ENCODE measurements at places on chromosomes 7 and 10.

- peak; percentile 13 for DNase-seq
Observed at GRCh38 chr10:23540401-23541030, 101.6 kb downstream of the OTUD1 start.

DNA sequence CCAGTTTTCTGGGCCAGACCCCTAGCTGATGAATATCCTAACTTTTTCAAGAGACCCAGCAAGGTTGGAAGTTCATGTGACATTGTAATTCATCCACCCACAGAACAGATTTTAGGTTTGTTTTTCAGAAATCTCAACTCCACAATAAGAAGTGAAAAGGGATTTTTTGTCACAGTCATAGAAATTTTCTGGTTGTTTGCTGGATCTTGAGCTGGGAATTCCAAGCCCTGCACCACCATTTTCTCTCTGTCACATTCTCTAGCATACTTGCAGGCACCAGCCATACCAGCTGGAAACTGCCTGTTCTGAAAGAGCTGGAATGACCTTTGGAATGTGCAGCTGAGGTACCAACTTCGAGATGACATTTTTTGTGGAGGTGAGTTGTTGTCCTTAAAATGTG, 8.5 kb downstream of the TAS2R60 start:
- DNase-seq = no peak

DNA sequence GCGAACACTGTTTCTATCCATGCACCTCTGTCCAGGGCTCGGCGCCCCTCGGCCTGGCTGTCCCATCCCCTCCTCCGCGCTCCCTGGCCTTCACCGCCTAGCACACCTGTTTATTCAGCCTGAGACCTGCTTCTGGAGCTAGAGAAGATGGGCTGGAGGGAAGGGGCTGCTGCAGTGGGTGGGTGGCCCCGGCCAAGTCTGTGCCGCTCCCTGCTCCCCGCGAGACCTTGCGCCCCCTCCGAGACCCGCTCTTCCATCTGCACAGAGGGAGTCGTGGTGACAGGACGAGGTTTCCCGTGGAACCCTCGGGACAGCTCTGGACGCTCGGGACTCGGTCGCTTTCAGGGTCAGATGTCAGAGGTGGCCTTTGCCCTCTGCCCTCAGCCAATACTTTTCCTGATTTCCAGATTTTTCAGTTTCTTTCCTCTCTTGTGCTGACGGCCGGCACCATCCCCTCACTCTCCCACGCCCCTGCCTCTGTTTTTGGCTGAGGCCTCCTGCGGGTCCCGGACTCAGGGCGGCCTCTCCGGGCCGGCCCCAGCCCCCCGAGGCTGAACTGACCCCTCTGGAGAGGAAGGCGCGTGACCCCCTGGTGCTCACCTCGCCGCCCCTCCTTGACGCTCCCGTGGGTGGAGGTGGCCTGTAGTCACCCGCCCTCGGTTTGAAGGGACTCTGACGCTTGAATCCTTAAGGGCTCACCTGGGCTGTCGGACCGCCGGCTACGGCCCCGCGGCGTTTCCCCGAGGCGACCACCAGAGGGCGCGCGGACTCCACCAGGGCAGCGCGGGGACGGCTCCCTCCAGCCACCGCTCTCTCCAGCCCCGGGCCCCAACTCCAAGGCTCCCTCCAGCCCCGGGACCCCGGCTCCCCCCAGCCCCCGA, 15.6 kb downstream of the SHH start:
- peak; percentile 45 for DNase-seq

DNA sequence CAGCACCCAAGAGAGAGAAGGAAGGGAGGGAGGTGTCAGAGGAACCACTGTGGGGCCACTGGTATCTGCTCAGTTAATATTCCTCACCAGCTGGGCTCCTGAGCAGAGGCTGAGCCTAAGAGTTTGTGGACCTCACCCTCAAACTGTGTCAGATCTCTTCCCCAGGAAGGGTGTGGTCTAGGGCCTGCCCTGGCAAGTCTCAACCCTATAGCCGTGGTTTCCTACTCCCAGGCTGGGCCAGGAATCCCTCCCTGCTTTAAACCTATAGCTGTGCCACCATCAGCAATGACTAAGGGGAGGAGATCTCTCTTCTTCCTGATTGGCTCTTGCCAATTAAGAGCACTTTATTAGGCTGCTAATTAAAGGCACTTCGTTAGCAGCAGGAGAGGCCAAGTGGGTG, 29.9 kb downstream of the POLL start:
- peak; percentile 14 for DNase-seq

GRCh38 chr7:149846436-149847046, 8.4 kb downstream of the ZNF862 start:
- no peak for DNase-seq

DNA sequence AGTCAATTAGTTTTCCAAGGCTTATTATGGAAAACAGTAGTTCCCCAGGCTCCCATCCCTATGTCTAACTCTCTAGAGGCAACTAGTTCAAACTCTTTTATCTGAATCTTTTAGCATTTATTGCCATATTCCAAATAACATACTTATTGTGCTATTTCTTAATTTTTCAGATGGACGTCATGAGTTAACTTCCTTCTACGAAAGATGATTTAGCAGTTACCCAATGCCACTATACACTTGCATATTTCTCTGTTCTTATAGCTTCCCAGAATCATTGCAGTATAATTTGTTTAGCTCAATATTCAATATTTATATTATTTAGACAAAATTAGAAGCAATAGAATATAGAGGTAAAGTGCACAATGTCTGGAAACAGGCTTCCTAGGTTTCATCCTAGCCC, 52.8 kb downstream of the REEP3 start:
- no peak for DNase-seq

DNA sequence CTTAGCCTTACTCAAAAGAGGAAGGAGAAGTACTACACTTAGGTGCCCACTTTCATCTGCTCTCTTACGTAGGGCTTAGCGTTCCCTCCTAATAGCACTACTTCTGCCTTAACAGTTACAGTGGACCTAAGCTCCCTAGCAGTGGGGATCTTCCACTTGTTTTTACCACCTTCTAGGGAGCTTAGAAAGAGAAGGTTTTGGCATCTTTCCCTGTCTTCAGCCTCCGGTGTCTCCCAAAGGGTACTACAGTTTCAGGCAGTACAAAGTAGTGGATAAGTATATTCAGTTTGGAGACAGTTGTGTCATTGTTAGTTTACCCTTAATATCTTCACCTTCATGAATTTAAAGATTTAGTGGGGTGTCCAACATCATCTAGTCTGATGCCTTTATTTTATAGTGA, 14.6 kb downstream of the CHRM2 start:
- no peak for DNase-seq

DNA sequence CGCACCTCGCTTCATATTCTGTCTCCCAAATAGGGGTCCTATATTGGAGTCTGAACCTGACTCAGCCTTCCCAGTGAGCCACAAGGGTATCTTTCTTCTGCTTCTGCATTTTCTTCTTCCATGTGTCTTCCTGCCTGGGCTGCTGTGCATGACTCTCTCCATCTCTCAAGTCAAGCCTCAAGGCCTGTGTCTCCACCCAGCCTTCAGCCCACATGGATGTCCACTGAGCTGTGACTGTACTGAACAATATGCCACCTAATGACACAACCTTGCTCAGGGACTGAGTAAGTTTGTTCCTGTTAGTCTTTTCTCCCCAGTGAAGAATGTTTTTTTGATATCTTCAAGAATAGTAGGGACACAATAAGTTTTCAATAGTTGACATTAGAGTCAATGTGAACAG, 162.7 kb upstream of the TBX20 start:
- DNase-seq = no peak

- no peak for DNase-seq
Observed at GRCh38 chr10:118730756-118731456, 23.9 kb downstream of the CACUL1 start.

GRCh38 chr10:26628395-26628794, 69.1 kb upstream of the PDSS1 start:
- no peak for DNase-seq

DNA sequence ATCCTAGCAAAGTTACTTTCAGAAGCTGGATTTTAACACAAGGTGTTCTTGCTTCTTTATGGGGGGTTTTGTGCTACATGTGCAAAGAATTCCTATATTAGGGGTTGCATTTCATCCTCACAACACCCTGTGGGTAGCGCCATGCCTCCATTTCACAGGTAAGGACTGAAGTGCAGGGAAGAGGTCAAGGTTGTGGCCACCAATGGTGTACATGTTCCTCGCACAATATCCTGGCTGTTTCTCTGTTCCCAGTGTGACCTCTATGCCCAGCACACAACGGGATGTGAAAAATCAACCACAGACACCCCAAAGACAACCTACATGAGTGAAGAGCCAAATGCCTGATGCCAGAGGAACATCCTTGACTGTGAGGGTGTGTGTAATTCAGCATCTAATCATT, 80.8 kb downstream of the CHST15 start:
- no peak for DNase-seq

GRCh38 chr10:29517352-29517923, 117.3 kb downstream of the SVIL start:
- DNase-seq = no peak

GRCh38 chr7:135169141-135169963, 1.2 kb downstream of the CYREN start:
- DNase-seq = peak; percentile 78

GRCh38 chr10:78384049-78384431, 350.4 kb downstream of the RPS24 start:
- no peak for DNase-seq

GRCh38 chr7:98840722-98841121, 29.1 kb downstream of the TMEM130 start:
- DNase-seq = no peak

DNA sequence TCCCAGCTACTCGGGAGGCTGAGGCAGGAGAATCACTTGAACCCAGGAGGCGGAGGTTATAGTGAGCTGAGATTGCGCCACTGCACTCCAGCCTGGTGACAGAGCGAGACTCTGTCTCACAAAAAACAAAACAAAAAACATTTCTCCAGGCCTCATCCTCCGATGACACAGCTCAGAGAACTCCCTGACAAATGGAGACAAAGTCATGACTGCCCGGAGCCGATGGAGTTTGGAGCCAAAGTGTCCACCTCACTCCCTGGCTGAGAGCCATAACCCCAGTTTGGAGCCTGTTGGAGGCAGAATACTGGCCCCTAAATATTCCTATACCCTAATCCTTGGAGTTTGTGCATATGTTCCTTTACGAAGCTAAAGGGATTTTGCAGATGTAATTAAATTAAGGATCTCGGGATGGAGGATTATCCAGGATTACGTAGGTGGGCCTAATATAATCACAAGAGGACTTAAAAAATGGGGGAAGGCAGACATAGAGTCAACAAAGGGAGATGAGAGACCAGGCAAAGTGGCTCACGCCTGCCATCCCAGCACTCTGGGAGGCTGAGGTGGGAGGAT, 22.7 kb downstream of the SSC4D start:
- DNase-seq = no peak

GRCh38 chr7:99622596-99622995, 5.8 kb downstream of the ZSCAN25 start:
- no peak for DNase-seq

DNA sequence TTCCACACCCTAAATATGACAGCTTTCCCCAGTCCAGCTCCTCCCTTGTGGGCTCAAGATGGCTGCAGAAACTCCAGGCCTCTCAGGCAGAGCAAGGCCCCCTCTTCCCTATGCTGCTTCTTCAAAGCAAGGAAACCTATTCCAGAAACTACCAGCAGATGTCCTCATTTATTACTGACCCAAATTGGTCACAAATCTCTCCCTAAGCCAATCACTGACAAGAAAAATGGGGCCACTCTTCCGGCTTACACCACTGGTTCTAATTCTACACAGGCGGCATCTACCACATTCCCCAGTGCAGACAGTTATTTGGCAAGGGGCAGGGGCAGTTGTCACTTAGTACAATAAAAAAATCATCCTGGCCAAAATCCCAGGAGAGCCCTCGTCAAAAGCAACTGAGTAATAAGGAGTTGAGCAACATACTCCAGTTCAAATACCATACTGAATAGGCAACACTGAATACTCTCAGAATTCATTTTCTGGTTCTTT, 150.4 kb downstream of the SFMBT2 start:
- peak; percentile 70 for DNase-seq

DNA sequence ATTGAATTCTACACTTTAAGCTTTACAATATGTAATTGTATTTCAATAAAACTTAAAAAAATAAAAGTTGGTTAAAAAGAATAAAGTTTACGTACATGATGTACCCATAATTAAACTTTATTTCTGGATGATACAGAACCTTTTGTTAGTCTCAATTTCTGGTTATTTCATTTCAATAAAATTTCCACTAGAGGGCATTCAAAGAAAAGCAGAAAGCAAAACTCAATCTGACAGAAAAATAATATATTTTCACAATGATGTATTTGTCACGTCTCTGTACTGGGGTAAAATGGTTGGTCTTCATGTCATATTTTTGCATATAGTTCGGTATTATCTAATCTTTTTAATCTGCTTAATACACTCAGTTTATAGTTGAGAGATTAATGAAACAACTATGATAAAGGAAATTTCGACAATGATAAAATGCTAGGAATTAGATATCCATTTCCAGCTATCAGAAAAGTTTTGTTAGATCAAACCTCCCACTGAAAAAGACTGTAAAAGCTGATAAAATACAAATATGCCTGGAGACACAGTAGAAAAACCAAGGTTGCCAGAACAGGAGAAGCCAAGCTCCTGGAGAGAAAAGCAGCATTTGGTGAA, 27.4 kb downstream of the ASZ1 start:
- DNase-seq = no peak

DNA sequence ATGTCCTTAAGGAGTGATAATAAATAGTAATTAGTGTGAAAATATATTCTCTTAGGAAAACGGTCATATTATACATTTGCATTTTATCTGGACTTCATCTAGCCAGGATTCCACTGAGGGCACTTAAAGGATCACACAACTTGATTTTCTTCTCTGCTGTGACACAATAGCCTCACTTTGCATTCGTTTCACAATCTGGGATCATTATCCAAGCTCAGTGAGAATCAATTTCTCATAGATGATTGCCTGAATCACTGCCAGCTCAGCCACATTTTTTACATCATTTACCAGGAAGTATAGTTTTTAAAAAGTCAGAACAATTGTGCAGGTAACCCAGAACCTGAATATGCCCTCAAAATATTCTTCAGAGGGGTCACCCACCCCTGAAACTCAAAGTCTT, 68.9 kb downstream of the PTPRZ1 start:
- no peak for DNase-seq

GRCh38 chr10:63628526-63629362, 107.5 kb downstream of the REEP3 start:
- DNase-seq = peak; percentile 24

DNA sequence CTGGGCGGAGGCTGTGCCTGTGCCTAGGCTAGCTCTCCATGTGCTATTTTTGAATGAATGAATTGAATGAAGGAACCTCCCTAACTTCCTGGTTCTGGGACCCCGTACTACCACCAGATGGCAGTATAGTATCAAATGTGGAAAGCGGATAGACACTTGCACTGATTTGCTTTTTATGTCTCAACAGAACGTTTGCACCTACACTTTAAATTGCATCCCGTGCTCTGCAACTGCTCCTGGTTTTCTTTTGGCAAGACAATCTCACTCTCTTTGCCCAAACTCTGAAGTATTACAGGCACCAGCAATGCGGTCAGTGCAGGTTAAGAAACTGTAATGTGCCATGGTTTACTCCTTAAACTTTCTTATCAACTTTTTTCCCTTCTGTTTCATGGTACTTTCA, 6.5 kb downstream of the FZD8 start:
- DNase-seq = peak; percentile 72

- DNase-seq = no peak
Observed at GRCh38 chr7:39911167-39911566, 38.9 kb upstream of the CDK13 start.

Measured in CD4-positive, alpha-beta T cell treated with Interferon alpha-2 for 1 hour (primary cell).